ENCODE measurements at places on chromosomes 5 and 9.

- no peak for DNase-seq
These were observed 293.2 kb downstream of the EPB41L4A start for GRCh38 chr5:112125903-112126302.

- no peak for DNase-seq
These were observed 84.9 kb upstream of the PTGER4 start for GRCh38 chr5:40594811-40595210.

GRCh38 chr5:82104872-82105271 lies 133.0 kb downstream of the ATG10 start:
- no peak for DNase-seq

DNA sequence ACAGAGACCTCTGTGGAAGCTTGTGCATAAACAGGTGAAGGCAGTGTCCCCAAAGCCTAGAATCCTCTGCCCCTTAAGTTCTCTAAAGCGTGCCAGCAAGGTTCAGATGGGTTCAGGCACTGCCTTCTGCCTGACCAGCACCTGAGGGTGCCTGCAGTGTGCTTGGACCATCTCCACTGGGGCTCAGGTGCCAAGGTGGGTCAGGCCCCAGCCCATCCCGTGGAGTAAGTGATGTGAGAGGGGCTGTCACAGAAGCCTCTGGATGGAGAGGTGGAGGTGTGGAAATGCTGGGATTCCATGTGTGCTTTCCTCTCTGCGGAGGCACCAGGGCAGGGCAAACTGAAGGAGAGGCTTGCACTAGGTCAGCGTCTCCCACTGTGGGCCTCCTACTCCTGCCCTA lies 118.5 kb downstream of the DAB2IP start:
- no peak for DNase-seq

- no peak for DNase-seq
These were observed 5.7 kb downstream of the NIPBL start for GRCh38 chr5:36882250-36882649.

DNA sequence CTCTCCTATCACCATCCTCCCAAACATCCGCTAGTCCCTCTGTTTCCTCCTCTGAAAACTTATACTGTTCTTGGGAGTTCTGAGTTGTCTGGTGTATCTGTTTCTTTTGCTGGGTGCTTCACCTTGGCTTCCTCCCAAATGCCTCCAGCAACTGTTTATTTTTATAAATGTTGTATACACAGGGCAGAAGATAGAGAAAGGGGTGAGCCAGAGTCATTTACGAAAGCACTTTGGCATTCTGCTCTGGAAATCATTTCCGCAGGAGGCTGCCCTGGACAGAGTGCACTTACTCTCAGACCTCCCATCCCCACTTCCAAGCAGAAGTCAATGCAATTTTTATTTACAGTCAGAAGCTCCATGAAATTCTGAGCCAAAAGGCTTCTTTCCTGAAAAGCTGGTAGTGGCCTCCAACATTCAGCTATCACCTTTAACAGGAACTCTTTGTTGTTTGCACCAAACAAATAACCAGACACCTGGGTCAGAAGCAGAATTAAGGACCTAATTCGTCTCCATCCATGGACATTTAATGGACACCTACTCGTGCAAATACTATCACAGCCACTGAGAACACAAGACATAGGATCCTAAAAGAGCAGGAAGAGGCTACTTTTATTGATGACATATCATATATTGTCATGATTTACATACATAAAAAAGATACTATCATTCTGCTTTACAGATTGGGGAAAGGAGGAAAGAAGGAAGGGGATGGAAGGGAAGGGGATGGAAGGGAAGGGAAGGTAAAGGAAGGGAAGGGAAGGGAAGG lies 229.5 kb upstream of the PAPPA start:
- no peak for DNase-seq

DNA sequence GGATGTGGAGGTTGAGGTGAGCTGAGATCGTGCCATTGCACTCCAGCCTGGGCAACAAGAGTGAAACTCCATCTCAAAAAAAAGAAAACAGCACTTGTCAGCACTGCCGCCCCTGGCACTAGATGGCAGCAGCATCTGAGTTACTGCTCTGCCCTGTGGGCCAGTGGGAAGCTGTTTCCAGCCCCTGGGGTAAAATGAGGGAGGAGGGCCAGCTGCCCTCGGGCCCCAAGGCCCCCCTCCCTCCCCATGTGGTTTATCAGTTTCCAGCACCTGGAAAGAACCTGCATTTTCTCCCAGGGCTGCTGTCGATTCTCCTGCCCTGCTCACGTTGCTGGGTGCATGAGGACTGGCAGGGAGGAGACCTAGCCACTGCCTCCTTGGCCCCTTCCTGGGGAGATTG lies 13.2 kb upstream of the CEL start:
- DNase-seq, result no peak

DNA sequence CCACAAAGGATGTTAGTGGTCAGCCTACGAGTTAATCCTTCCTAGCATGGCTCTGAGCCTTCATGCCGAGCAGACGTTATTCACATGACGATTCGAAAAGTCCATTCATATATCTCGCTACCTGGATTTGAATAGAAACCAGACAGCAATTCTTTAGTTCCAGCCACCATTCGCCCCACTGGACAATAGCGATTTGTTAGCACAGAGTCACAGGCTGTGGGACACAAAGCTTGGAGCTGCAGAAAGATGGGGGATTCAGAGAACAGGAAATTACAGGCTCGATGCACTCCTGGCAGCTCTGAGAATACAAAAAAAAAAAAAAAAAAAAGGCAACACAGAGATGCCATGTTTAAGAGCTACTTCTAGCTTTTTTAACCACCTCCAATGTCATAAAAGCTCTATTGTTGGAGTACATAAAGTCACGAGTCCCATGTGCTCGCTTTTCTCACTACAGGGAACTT lies 110.7 kb downstream of the NR6A1 start:
- no peak for DNase-seq

GRCh38 chr5:155140646-155141045 lies 127.1 kb downstream of the KIF4B start:
- DNase-seq, result no peak

GRCh38 chr9:130985029-130985428 lies 23.9 kb upstream of the LAMC3 start:
- DNase-seq, result no peak

GRCh38 chr5:145295236-145295835 lies 539.8 kb downstream of the PRELID2 start:
- no peak for DNase-seq

- DNase-seq, result no peak
These were observed 4.7 kb downstream of the CXXC5 start for GRCh38 chr5:139652788-139653241.

GRCh38 chr5:80033513-80033912 lies 1.6 kb upstream of the THBS4 start:
- DNase-seq, result no peak

- no peak for DNase-seq
These were observed 196.8 kb downstream of the PRDM9 start for GRCh38 chr5:23703940-23704855.

DNA sequence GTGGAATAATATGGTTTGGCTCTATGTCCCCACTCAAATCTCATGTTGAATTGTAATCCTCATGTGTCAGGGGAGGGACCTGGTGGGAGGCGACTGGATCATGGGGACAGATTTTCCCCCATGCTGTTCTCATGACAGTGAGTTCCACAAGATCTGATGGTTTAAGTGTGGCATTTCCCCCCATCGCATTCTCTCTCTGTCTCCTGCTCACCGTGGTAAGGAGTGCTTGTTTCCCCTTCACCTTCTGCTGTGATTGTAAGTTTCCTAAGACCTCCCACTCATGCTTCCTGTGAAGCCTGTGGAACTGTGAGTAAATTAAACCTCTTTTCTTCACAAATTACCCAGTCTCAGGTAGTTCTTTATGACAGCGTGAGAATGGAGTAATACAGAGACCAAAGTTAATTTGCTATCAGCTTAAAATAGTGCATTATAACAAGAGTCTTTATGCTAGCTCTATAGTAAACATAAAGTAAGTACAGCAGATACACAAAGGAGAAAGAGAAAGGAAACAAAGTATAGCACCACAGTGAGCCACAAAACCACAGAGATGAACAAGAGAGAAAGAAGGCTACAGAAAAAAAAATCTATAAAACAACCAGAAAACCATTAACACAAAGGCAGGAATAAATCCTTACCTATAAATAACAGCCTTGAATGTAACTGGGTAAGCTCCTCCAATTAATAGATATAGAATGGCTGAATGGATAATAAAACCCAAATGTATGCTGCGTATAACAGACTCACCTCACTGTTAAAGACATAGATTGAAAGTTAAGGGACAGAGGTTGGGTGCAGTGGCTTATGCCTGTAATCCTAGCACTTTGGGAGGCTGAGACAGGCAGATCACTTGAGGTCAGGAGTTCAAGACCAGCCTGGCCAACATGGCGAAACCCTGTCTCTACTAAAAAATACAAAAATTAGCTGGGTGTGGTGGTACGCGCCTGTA lies 39.7 kb downstream of the RAPGEF6 start:
- DNase-seq, result no peak

DNA sequence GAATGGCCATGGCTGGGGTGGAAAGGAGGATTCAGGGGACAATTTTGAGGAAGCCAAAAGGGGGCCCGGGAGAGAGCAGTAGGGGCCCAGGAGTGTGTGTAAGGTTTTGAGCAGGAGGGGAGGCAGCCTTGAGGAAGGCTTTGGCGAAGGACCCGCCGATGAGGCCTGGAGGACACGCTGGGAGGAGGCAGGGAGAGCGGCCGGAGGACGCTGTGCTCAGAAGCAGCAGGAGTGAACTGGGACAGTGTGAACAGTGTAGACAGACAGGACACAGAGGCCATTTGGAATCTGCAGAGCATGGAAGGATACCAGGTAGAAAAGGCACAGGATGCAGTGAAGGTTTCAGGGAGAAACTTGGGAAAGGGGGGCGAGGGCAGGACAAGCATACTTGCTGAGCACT lies 14.9 kb downstream of the UNC5A start:
- no peak for DNase-seq

DNA sequence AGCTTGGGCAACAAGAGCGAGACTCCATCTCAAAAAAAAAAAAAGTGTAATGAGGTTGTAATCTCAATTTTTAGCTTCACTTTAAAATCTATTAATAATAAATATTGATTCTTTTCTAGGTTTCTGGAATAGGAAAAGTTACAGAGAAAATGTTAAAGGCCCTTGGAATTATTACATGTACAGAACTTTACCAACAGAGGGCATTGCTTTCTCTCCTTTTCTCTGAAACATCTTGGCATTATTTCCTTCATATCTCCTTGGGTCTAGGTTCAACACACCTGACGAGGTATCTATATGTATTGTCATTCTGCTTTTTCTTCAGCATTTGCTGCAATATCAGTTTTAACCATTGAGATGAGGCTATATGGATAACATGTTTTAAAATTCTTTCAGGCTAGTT lies 26.6 kb upstream of the ANKDD1B start:
- no peak for DNase-seq
